ENCODE measurements at places on chromosomes 3 and 15. TPM values are rescaled to one million over a fixed set of nuclear protein-coding genes. Genes with fewer than 3 reads are reported as not detected.
A peak's percentile ranks its signal among the peaks of the same experiment; 100 is the strongest.

CAMK2N2 gene
- total RNA-seq: 22.2 TPM

EPHB1 gene
- 0.55 TPM for total RNA-seq

TBL1XR1 gene
- total RNA-seq: 54.7 TPM

ESYT3 gene
- total RNA-seq: 0.97 TPM

CLRN1 gene
- not detected for total RNA-seq

SEMA6D gene
- 6.0 TPM for total RNA-seq

FBXO40 gene
- total RNA-seq: not detected

DNA sequence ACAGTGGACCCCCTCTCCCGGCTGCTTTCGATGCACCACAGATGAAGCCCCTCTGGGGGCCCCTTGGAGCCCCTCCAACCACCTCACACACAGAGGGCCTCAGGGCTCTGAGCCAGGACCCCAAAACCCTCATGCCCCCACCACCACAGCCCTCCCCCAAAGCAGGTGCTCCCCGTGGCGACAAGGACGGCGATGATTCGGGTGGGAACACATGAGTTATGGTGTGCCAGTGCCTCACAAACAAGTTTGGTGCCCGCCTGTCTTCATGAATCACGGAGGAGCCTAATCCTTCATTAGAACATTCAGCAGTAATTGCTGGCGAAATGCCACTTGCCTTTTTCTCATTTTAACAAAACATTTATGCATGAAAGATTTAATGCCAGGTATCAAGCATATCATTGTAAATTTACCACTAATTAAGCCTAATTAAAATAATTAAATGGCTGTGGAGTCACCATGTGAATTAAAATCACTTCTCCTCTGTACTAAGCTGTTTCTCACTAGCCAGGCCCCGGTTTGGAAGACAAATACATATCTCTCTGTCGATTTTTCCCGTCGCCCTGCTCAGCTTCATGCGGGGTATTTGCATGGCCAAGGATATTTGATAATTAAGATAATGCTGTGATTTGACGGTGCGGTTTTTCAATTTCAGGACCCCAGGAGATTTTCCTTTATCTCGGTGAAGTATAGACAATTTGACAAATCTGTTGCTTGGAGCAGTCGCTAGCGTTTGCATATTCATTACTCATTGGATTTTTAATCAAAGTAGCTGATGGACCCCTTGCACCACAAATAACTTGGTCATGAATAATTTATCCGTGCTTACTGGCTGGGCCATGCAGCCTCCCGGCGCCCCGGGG, 157.0 kb downstream of the TLE3 start:
- DNase-seq: no peak

DNA sequence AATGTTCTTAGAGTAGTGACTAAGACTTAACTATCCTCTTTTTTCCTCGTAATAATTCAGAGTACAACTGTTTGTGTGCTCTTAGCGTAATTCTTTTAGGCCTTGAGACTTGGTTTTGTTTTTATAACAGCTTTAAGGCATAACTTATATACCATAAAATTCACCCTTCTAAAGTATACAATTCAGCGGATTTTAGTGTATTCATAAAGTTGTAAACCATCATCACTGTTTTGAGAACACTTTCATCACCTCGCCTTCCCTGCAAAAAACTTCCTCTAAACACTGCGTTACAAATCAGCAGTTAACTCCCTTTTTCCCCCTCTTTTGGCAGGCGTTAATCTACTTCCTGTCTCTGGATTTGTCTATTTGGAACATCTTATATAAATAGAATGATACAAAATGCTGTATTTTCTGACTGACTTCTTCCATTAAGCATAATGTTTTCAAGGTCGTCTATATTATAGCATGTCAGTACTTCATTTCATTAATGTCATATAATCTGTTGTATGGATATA, 18.7 kb downstream of the DNAJC13 start:
- no peak for DNase-seq

- DNase-seq: no peak
Observed at GRCh38 chr15:63979262-63979793, 67.0 kb downstream of the DAPK2 start.

DNA sequence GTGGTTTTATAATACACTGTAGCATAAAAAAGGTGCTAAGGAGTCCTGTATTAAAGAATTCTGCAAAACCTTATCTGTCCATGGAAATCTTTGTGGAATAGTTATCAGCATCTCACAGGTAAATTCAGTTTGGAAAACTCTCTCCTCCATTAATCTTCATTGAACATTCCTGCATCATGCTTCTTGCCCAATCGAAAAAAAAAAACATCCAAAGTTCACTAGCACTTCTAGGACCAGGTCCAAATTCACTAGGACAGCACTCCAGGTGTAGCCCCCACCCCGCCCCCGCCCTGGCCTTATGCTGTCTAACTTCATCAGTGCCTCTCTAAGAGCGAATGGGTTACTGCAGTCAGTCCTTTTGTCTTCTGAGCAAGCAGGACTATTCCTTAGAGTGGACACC, 138.6 kb downstream of the PLD1 start:
- DNase-seq: no peak

DNA sequence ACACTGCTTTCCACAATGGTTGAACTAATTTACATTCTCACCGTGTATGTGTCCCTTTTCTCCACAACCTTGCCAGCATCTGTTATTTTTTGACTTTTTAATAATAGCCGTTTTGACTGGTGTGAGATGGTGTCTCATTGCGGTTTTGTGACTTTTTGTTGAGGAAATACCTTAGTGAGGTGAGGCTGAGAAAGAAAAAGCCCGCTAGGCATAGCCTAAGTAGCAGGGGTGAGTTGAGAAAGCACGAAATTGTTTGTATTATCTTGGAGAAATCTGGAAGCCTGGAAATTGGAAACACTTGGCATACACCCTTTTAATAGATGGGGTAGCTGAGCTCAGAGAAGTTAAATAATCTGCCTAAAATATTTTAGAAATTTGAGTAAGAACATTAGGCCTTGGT, 61.5 kb upstream of the CFAP161 start:
- DNase-seq: no peak

DNA sequence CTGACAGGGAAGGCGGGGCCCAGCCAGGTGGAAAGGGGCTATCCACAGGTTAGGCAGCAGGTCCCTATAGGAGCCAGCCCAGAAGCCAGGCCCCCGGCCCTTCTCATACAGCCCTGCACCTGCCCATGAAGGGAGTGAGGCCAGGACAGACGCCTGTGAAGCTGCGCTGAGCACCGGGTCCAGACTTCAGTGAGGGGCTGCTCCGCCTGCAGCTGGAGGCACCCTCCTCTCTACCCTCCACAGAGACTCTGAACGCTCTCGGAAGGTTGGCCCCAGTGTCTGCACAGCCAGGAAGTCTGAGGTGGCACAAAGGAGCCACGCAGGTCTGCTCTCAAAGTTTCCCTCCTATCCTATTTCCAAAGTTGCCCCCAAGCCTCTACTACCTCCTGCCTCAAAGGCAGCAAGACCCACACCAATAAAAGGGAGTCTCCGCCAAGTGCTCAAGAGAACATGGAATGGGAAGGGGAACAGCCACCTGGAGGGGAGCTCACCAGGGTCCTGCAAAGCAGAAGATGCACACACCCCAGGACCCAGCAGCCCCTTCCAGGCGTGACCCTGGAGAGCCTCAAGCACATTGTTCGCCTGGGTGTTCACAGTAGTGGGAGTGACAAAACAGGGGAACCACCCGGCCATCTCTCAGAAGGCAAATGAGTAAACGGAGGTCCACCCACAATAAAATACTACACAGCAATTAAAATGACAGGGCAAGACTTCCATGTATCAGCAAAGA, 19.5 kb downstream of the XXYLT1 start:
- no peak for DNase-seq

GRCh38 chr3:194046995-194047645, 88.8 kb upstream of the HES1 start:
- peak; percentile 85 for DNase-seq

DNA sequence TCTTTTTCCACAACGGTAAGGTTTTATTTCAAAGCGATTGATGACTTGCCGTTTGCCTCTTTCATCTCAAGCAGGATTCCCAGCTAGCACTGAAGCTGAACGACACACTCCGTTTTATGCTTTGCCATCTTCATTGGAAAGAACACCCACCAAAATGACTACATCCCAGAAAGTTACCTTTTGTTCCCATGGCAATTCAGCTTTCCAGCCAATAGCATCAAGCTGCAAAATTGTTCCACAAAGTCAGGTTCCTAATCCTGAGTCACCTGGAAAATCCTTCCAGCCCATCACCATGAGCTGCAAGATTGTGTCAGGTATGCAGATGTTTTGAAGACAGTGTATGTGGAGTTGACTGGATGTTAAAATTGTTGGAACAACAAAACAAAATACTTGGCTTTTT, 56.5 kb downstream of the YEATS2 start:
- no peak for DNase-seq

DNA sequence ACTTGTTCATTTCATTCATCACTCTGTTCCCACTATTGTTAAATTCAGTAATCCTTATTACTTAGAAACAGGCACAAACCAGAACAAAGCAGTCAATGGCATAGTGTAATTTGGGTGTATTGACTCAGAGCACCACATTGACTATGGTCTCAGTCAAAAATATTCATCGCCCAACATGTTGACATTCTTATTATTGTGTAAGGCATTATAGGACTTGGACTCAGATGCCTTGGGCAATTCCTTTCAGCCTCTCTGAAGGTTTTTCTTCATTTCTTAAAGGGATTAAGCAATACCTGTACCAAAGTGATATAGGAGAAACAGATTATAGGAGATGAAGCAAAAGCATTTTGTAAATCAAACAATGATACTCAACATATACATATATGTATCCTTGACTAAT, 114.7 kb upstream of the BHLHE40 start:
- DNase-seq: no peak

- DNase-seq: no peak
Observed at GRCh38 chr3:10251006-10251405, 2.7 kb downstream of the TATDN2 start.

- DNase-seq: no peak
Observed at GRCh38 chr15:62739082-62739481, 303.5 kb upstream of the TPM1 start.

GRCh38 chr15:38374556-38374955, 79.4 kb upstream of the FAM98B start:
- no peak for DNase-seq

- DNase-seq: no peak
Observed at GRCh38 chr3:2661078-2661477, 449.1 kb downstream of the IL5RA start.

DNA sequence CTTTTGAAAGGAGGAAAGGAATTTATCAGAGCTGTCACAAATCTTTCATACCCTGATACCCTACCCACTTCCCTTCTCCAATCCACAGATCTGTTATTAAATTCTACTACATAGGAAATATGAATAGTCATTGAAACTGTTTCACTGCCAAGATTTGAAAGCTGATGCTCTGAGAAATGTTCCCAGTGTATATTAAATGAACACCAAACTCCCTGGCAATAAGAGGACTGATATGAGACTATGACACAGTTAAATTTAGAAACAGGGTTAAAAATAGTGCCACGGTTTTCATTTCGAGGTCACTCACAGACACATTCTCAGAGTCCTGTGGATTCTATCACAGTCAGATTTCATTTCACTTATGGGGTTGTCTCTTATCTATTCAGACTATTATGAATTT, 27.2 kb upstream of the GBE1 start:
- DNase-seq: no peak

DNA sequence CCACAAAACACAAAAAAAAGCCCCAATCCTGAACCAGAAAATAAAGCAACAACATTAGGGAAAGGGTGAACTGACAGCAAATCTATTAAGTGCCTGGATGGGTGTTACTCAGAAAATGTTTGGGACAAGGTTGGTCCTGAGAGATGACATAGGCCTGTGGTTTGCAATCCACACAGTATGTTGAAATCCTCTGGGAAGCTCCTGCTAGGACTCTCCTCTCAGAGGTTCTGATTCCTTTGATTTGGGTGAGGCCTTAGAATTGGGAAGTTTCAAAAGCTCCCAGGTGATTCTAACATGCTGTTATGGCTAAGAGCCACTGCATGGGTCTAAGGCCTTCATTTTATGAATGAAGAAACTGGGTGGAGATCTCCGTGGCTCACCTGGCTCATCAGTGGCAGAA, 18.4 kb downstream of the CLDN1 start:
- no peak for DNase-seq

DNA sequence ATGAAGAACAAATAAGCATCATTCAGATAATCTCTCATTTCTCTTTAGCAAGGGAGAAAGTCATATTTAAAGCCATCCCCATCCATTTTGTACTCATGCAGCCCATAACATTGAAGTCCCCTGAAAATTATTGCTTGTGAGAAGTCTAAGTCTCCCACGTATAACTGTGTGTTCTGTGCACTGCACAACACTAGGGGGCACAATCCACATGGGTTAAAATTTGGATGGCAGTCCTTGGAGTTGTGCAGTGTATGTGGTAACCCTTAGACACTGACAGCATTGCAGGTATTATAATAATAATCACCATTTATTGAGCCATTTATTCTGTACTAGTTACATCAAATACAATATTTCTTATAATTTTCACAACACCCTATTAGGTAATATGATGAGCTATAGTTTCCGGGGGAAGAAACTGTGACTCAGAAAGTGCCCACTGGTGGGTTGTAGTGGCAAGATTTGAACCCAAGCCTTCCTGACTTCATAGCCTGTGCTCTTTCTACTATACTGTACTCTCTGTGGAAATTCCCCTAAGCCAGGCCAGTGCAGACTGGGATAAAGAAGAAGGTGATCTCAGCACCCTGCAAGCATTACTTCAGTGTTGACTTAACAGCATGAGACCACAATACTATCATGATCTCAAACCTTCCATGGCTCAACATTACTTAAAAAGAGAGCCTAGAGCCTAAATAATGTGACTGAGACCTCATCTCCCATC, 15.7 kb downstream of the KCNAB1 start:
- DNase-seq: no peak

DNA sequence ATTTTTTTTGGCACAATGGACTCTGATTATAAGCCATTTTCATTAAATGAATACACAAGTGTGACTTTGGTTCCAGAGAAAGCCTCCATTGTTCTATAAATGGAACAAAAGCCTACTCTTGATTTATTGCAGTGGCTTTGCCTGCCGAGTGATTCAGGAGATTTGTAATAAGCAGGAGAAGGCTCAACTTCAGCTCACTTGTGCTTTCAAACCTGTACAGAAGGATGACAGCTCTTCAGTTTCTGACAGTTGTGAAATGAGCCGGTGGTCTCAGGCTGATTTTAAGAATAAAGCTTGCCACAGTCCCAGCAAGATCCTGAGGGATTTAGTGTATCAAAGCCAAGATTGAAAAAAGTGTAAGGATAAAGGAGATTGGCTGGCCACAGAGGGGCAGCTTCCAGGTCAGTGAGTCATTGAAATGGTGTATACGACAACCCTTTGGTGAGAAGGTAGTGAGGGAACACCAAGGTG, 438.8 kb upstream of the TGFBR2 start:
- no peak for DNase-seq

DNA sequence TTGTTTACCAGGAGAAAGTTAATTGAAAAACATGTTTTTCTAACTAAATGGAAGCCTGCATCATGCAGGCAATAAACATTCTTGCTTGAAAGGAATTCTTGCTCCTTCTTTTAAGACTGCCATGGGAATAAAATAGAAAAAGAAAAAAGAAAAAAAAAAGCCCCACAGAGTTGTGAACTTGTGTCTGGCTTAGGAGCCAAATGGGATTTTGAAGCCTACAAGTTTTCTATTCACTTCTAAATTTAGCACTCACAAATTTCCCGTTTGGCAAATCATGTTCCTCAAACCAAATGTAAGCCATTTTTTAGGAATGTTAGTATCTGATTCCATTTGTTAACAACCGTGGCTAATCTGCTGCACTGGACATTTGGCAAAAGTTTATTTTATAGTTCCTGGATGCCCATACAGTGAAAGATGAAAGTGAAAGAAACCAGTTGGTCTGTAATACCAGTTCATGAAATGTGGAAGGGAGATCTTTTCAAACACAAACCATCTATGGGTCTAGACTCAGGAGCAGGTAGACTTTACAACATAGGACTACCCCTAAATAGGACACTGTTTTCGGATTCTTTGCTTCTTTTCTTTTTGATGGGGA, 133.8 kb upstream of the GMNC start:
- DNase-seq: no peak

Measured in pancreas (tissue), 10 donors.